ENCODE measurements at places on chromosomes 12 and 14.

DNA sequence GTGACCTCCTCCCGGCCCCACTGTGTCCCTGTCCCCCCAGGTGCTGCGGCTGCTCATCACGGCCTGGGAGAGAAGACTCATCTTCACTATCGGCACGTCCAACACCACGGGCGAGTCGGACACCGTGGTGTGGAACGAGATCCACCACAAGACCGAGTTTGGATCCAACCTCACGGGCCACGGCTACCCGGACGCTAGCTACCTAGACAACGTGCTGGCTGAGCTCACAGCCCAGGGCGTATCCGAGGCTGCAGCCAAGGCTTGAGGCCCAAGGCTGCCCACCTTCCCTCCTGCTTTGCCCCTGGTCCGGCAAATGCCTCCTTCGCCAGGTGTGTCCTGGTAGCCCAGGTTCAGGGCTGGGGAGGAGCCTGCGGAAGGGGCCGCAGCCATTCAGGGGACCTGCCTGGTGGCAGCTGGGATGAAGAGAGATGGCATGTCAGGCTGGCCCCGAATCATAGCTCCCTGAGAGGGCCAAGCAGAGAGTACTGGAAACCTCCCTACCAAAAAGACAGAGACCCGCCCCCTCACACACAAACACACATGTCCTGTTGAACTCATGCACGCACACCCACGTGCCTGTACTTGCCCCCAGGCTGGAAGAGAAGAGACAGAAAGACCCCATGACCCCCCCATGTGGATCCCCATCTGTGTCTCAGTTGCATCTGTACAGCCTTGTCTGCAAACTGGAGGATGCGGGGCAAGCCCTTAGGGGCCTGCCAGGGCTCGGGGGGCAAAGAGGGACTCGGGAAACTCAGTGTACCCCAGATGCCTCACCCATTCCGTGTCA, 38.7 kb downstream of the RASAL1 start:
- no peak for DNase-seq

GRCh38 chr12:118237052-118237665, 101.2 kb downstream of the PEBP1 start:
- no peak for DNase-seq

- no peak for DNase-seq
Measured at GRCh38 chr14:20667957-20668356, 16.4 kb upstream of the RNASE4 start.

DNA sequence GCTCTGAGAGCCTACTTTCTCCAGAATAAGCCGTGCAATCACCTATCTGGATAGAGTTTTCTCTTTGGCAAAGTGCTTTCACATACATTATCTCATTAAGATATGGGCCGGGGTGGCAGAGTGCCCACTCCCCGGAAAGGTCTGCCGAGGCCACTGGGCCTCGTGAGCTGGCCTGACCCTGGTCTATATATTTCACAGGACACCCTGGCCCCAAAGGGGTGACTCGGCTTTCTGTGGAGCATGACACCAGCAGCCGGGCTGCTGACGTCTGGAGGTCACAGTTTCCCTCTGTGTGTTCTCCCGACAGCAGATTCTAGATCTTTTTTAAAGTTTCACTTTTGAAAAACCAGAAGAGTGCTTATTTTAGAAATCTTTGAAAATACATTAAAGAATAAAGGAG, 27.9 kb upstream of the ATP2A2 start:
- no peak for DNase-seq

GRCh38 chr12:105223352-105223845, 12.6 kb downstream of the APPL2 start:
- no peak for DNase-seq

GRCh38 chr12:112299704-112300103, 82.5 kb downstream of the HECTD4 start:
- DNase-seq, result no peak

- no peak for DNase-seq
Measured at GRCh38 chr14:60944204-60944603, 36.7 kb downstream of the TRMT5 start.

DNA sequence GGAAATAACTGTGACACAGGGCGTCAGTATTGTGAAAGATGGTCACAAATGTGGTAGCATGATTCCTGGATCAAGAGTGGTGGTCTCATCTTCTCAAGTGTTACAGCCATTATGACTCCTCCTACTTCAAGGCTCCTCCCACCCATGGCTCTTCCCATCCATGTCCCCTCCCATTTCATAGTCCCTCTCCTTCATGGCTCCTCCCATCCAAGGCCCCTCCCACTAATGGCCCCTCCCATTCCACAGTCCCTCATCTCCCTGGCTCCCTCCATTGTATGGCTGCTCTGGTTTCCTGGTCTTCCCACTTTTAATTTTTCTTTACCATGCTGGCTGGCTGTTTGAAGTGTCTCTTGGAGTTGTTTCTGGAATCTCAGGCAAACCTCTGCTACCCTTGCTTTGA, 1375.2 kb upstream of the TMEM132C start:
- peak; percentile 13 for DNase-seq

DNA sequence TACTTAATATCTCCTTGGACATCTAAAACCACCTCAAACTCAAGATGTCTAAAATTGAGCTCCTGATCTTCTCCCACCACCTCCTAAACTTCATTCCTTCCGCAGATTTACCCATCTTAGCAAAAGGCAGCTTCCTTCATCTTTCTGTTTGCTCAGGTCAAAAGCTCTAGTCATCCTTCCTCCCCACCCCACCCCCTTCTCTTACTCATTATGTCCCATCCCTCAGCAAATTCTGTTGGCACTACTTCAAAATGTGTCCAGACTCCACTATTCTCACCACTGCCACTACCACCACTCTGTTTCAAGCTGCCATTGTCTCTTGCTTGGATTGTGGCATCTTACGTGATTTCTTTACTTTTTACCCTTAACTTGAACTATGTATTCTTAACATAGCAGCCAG, 59.2 kb upstream of the ZDHHC17 start:
- peak; percentile 68 for DNase-seq

DNA sequence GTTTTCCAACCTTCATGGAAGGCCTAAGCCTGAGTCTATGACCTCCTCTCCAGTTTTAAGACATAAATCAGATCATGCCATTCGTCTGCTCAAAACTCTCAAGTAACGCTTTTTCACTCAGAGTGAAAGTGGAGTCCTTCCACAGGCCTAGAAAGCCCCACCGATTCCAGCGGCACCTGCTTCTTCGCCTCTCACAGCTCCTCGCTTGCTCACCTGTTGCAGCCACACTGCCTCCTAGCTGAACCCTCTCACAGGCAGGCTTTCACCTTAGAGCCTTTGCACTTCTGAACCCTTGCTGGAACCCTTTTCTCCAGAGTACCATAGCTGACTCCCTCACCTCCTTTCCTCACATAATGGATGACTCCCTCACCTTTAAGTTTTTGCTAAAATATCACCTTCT, 301.1 kb downstream of the ZFP36L1 start:
- no peak for DNase-seq

DNA sequence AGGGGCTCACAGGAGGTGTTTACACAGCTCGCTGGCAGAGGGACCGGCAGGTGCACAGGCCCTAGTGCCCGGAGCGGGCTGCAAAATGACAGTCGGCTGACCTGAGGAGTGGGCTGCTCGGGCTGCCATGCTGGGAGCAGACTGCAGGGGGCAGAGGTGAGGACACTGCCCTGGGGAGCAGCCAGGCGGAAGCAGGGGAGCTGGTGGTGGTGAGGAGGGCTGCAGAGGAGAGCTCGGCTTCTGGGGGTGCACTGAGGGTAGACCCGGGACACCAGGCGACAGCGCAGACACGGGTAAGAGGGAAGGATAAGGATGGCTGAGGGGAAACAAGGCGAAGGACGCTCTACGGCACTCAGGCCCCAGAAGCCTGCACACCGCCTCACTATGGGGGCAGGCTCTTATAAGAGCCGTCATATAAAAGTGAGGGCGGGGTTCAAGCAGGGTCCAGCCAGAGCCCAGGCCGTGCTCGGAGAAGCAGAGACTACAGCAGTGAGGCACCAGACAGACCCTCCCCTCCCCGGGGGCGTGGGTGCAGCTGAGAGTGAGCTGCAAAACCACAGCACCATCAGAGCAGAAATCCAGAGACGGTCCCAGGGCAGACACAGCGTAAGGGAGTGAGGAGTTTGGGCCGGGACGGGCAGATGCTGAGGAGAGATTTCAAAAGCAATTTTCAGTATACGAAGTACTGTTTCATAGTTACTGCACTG, 62.5 kb downstream of the CCDC88C start:
- no peak for DNase-seq

GRCh38 chr12:48084066-48084465, 21.8 kb downstream of the SENP1 start:
- DNase-seq, result peak; percentile 25

GRCh38 chr12:127205781-127206555, 1061.0 kb upstream of the TMEM132C start:
- no peak for DNase-seq

GRCh38 chr14:91152499-91152898, 38.6 kb downstream of the DGLUCY start:
- DNase-seq, result no peak

- DNase-seq, result no peak
Measured at GRCh38 chr12:79837575-79837974, 97.3 kb downstream of the PPP1R12A start.

DNA sequence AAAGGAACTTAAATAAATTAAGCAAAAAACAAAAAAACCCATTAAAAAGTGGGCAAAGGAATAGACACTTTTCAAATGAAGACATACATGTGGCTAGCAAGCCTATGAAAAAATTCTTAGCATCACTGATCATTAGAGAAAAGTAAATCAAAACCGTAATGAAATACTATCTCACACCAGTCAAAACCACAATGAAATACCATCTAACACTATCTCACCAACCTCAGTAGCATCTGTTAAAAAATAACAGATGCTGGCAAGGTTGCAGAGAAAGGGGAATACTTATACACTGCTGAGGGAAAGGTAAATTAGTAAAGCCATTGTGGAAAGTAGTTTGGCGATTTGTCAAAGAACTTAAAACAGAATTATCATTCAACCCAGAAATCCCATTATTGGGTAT, 381.1 kb downstream of the FLRT2 start:
- DNase-seq, result no peak

GRCh38 chr14:86527312-86527711, 997.4 kb downstream of the FLRT2 start:
- DNase-seq, result no peak

DNA sequence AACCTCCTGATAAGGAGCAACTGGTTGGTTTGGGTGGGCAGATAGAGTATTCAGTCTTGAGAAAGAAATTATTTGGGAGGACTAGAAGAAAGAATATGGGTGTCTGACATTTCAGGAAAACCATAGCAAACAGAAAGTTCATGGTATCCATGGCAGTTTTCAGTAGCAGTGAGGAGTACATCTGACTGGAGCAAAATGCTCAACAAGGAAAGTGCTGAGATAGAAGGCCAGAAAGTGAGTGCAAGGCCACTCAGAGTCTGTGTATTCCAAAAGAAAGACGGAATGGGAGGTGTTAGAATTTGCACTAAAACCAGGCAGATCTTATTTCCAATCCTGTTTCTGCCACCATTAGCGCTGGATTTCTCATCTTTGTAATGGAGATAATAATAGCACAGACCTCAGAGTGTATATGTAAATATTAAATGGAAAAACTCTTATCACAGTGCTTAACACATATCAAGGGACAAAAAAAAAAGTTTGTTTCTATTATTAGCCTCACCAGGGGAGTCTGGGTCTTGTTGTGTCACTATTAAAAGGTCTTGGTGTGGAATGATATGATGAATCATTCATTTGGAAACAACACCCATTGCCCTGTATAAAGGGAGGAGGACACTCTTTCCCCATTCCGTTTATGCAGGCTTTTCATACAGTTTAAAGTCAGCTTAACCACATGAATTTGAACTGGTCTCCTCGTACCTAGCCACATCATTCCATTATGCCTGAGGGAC, 349.8 kb downstream of the IPO8 start:
- no peak for DNase-seq

DNA sequence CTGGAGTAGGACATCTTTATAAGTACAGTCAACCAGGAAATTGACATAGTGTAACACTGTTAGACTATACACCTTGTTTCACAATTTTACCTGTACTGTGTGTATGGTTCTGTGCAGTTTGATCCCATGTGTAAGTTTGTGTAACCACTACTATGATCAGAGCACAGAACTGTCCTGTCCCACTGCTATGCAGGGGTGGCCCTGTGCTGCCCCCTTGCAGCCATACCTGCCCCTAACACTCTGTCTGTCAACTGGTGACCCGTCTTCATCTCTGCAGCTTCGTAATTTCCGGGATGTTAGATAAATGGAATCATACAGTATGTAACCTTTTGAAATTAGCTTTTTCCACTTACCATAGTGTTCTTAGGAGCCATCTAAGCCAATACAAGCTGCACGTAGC, 58.7 kb upstream of the RD3L start:
- DNase-seq, result peak; percentile 31

- DNase-seq, result peak; percentile 45
Measured at GRCh38 chr12:91618281-91618680, 435.7 kb upstream of the DCN start.

DNA sequence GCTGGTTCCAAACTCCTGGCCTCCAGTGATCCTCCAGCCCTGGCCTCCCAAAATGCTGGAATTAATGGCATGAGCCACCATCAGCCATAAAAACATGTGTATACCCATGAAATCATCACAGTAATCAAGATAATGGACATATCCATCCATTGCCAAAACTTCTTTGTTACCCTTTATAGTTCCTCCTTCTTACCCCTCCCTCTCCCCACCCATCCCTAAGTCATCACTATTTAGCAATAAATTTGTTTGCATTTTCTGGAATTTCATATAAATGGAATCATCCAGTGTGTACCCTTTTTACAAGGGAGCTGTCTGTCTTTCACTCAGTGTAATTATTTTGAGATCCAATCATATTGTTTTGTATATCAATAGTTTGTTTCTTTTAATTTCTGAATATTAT, 42.4 kb downstream of the RPH3A start:
- peak; percentile 52 for DNase-seq

DNA sequence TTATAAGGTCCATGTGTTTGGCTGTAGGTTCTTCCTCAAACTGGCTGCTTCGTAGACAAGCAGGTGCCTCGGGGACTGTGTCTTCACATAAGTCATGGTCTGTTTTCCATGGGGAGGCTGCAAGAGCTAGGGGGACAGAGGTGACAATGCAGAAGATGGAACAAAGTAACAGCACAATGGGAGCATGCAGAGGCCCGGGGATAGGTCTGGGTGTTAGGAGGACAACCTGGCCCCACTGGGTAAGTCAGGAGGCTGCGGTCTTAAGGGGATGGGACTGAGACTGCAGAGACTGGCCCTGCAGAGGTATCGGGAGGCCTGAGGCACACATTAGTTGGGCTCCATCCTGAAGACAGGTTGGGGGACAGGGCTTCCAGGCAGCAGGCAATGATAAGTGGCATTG, 88.9 kb downstream of the NTF3 start:
- DNase-seq, result no peak

- DNase-seq, result no peak
Measured at GRCh38 chr12:106088811-106089485, 49.8 kb downstream of the NUAK1 start.

DNA sequence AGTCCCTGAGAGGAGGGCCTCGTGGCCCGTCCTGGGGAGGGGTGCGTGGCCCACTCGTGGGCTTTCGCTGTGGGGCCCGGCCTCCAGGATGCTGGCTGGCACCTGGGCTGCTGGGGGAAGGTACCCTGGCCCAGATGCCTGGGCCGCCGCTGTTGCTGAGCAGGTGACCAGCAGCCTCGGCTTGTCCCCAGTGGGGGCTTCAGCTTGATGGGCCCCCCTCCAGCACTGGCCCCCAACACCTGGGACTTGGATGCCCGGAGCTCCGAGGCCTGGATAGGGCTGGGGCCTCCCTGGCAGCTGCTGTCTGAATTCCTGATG, 10.8 kb downstream of the KIF26A start:
- no peak for DNase-seq

GRCh38 chr12:131489718-131490117, 221.2 kb upstream of the SFSWAP start:
- DNase-seq, result no peak

- DNase-seq, result no peak
Measured at GRCh38 chr14:101958418-101959180, 5.8 kb upstream of the DYNC1H1 start.

- no peak for DNase-seq
Measured at GRCh38 chr14:87967496-87967895, 25.5 kb downstream of the GALC start.

Measured in PC-3 (cell line).